ENCODE measurements at places on chromosomes 16 and 17. TPM values are rescaled to one million over a fixed set of nuclear protein-coding genes. Genes with fewer than 3 reads are reported as not detected.

GRCh38 chr16:51055434-51055833 lies 95.6 kb downstream of the SALL1 start:
- no peak for DNase-seq

CBX1 gene
- total RNA-seq: 46.3 TPM

GRCh38 chr17:76007131-76007849 lies 6.6 kb downstream of the CDK3 start:
- no peak for DNase-seq

GRCh38 chr16:63856537-63856936 lies 1265.3 kb downstream of the CDH11 start:
- DNase-seq: no peak

KCTD19 gene
- 3.3 TPM for total RNA-seq

GSG1L gene
- not detected for total RNA-seq

DNA sequence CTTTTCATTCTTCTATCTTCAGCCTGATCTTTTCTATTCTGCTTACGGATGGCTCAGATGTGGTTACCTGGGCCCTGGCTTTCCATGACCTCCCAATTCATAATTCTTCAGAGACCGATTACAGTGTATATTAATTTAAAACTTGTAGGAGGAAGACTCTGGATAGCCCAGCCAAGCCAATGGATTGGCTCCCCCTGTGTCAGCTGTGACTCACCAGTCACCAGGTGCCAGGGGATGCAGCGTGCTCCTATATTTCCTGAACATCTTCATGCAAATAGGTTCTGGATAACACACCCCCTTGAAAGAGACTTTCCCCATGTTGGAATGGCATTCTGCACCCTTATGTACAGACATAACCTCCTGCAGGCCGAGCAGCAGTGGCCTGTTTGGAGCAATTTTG lies 208.3 kb upstream of the WSCD1 start:
- DNase-seq: no peak

CACNG5 gene
- total RNA-seq: not detected

GRCh38 chr17:38464723-38465390 lies 36.6 kb downstream of the ARHGAP23 start:
- no peak for DNase-seq

- DNase-seq: no peak
Observed at GRCh38 chr17:79621151-79621943, 10.5 kb upstream of the RBFOX3 start.

KRT12 gene
- total RNA-seq: not detected

DNA sequence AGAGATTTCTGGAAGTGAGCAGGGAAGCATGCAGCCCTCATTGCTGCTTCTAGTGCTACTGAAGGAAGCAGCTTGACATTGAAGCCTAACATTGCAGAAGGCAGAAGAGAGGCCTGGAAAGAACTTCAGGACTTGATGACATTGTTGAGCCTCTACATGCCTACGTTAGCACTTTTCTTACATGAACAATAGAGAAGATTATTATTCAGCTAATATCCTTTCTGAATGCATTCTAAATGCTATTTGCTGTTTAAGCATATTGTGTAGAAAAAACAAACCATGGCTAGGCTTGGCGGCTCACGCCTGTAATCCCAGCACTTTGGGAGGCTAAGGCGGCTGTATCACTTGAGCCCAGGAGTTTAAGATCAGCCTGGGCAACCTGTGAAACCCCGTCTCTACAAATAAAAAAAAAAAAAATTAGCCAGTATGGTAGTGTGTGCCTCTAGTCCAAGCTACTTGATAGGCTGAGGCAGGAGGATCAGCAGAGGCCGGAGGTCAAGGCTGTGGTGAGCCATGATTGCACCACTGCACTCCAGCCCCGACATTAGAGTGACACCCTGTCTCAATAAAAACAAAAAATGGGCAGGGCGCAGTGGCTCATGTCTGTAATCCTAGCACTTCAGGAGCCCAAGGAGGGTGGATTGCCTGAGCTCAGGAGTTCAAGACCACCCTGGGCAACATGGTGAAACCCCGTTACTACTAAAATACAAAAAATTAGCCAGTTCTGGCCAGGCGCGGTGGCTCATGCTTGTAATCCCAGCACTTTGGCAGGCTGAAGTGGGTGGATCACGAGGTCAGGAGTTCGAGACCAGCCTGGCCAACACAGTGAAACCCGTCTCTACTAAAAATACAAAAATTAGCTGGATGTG lies 2.2 kb upstream of the AURKB start:
- no peak for DNase-seq

DNA sequence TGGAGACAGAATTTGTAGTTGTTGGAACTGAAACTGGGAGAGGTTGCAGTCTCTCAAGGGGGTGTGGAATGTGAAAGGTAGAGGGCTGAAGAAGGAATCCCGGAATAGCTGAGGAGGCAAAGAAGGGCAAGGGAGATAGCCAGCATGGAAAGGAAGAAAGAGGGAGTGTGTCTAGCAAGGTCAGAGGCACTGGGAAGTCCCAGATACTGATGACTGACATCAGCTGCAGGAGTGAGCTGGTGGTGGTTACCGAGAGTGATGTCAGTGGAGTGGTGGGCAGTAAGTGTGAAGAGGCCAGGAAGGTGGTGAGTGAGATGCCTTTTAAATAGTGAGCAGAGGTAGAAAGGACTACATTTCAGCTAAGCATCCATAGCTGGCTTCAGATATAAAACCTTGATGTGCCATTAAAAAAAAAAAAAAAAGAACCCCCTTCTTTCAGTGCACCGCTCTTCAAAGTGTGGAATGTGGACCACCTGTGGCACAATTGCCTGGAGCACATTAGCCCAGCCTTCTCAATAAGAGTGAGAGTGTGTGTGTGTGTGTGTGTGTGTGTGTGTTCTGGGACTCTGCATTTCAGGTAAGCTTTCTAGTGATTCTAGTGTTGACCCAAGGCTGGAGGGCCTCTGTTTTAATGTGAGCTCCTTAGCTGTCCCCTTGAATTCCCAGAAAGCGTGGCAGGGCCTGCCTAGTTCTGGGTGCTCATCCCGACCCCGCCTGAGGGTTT lies 8.5 kb downstream of the PRMT7 start:
- peak; percentile 68 for DNase-seq

DNA sequence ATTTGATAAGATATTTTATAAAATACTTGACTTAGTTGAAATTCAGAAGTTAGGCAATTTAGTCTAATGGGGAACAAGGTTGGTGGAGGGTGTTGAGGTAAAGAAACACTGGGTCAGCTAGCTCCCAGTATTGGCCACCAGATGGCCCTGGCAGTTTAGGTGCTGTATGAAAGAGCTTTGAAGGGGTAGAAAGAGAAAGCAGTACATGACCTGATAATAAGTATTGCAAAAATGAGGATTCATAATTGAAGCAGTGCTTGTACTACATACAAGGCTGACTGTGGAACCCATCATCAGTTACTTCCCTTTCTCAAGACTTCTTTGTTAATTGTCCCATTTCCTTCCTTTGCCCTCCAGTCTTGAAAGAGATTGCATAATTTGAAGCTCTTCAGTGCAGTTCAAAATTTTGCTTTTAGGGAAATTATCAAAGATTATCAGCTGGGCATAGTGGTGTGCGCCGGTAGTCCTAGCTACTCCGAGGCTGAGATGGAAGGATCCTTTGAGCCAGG lies 29.4 kb downstream of the TANC2 start:
- peak; percentile 53 for DNase-seq

LITAFD gene
- not detected for total RNA-seq

- peak; percentile 97 for DNase-seq
Observed at GRCh38 chr16:27235055-27235937, 32.0 kb downstream of the KDM8 start.

MT1H gene
- not detected for total RNA-seq

DNA sequence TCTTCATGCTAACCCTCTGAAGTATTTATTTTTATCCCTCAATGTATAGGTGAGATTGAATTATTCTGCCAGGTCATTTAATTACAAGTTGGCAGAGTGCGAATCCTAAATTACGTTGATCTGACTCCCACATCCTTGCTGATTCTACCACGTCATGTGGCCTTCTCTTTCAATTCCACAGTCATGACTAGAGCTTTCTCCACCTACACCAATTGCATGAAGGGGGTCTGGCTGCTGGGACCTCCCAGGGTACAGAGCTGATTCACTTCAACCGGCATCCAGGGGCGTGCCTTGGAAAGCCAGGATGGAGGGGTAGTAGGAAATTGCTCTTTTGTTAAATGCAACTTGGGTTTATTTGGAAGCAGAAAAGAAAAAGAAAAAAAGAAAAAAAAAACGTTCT lies 41.1 kb upstream of the CDH13 start:
- no peak for DNase-seq

GRCh38 chr17:81334391-81334901 lies 39.3 kb upstream of the SLC38A10 start:
- no peak for DNase-seq

GRCh38 chr17:80097844-80098691 lies 3.3 kb upstream of the GAA start:
- peak; percentile 40 for DNase-seq

DNA sequence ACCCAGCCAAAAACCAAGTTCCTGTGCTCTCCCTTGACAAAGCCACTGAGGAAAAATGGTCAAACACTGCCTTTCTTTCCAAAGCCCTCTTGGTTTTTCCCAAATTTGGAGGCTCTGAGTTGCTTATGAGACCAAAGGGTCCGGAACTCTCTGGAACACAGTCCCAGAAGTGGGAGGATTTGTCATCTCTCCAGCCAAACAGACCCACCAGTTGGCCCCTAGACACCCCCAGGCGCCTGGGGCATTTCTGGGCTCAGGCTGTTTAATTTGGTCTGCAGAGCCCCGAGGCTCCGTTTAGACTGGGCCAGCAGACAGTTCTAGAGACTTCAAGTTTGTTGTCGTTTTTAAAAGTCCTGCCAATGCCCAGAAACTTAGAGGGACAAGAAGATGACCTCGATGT lies 239.1 kb downstream of the SEC14L1 start:
- no peak for DNase-seq

CCL2 gene
- not detected for total RNA-seq

TMC8 gene
- total RNA-seq: 251 TPM

- peak; percentile 92 for DNase-seq
Observed at GRCh38 chr17:68356520-68356919, 65.2 kb downstream of the ARSG start.

- DNase-seq: no peak
Observed at GRCh38 chr17:50905460-50905803, 39.3 kb upstream of the TOB1 start.

GRCh38 chr16:58518083-58518979 lies 3.0 kb downstream of the SETD6 start:
- no peak for DNase-seq

DPEP3 gene
- total RNA-seq: 0.28 TPM

CCDC200 gene
- not detected for total RNA-seq

KRTAP16-1 gene
- not detected for total RNA-seq

GRCh38 chr17:30567231-30568116 lies 90.3 kb downstream of the GOSR1 start:
- peak; percentile 26 for DNase-seq

CDH3 gene
- total RNA-seq: not detected

DNA sequence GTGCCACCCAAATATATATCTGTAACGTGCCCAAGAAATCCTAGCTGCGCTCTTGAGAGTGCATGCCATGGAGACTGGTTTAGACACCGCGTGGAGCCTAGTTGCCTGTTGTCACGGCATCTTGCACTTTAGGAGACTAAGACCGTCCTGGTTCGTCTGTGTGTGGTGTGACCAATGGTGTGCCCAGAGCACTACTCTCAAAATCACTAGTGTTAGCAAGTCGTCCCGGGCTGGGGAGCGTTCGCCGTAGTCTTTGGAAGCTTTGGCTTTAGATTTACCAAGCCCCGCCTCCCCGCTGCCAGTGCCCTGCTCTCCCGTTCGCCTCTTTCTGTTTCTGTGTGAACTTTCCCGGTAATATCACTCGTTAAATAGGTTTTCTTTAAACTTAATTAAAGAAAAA lies 27.0 kb downstream of the CLUH start:
- DNase-seq: no peak

XAF1 gene
- 491 TPM for total RNA-seq

- DNase-seq: no peak
Observed at GRCh38 chr16:10219742-10220141, 37.5 kb upstream of the GRIN2A start.

TAC4 gene
- not detected for total RNA-seq

DNA sequence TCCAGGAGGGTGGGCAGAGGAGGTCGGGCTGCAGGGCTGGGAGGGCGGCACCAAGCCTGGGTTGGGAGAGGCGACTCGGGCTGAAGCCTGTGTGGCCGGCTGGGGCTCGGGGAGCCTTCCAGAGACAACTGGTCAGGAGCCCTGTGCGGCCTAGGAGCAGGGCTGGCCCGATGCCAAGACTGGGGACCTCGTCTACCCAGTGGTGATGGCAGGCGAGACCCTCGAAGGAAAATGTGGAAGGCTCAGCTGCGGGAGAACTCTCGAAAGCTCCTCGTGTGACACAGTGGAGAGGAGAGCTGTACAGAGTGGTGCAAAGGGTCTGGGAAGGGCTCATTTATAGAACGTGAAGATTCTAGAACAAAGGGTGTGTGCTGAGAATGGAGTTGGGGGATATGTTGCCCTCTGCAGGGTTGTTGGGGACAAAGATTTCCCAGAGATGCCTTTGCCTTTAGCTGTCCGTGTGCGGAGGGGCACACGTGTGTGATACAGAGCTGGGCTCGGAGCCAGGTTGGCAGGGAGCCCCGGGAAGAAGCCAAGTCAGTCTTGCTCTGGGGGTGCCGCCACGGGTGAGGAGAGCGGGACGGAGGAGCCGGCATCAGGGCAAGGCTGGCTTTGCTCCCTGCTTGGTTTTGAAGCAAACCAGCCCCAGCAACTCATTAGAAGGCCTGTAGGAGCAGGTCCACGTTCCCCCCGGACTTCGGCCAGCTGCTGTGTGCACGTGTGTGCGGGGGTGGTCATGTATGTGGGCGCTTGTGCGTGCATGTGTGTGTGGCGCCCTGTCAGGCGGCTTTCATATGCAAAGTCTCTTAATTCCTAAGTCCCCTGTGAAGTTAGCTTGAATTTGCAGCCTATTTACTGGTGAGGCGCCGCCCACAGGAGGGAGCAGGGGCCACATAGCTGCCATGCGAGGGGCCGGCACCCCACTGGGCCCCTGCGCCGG lies 132.4 kb upstream of the CHMP6 start:
- DNase-seq: no peak

GRCh38 chr16:81353895-81354294 lies 39.1 kb downstream of the GAN start:
- DNase-seq: no peak

DNA sequence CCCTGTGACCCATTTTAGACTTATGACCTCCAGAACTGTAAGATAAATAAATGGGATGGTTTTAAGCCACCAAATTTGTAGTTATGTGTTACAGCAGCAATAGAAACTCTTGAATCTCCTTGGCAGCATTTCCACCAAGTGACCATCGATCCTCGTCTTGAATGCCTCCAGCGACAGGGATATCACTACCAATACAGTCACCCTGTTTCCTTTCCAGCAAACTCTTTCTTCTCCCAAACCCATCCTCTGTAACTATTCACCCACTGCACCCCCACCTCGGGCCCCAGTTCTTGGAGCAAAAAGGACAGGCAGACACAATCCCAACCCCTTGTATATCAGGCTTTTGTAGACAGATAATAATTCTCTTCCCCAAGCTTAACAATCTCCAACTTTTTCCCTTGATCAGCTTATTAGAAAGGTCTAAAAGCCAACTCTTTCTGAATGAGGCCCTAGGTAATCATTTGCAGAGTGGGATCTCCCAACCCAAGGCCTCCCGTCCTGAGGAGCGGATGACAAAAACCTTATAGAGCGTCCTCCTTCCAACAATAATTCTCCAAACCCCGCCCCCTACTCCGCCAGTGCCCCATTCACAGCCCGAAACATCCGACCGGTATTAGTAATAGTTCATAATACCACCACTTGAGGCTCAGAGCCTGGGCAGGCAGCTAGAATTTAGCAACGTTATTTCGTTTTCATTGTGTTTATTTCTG lies 14.7 kb upstream of the PLLP start:
- no peak for DNase-seq

RNF227 gene
- total RNA-seq: 2.8 TPM
